ENCODE measurements at places on chromosomes 16 and 17. TPM values are rescaled to one million over a fixed set of nuclear protein-coding genes. Genes with fewer than 3 reads are reported as not detected.

GRCh38 chr16:48907906-48908634 lies 298.1 kb upstream of the N4BP1 start:
- no peak for DNase-seq

DNA sequence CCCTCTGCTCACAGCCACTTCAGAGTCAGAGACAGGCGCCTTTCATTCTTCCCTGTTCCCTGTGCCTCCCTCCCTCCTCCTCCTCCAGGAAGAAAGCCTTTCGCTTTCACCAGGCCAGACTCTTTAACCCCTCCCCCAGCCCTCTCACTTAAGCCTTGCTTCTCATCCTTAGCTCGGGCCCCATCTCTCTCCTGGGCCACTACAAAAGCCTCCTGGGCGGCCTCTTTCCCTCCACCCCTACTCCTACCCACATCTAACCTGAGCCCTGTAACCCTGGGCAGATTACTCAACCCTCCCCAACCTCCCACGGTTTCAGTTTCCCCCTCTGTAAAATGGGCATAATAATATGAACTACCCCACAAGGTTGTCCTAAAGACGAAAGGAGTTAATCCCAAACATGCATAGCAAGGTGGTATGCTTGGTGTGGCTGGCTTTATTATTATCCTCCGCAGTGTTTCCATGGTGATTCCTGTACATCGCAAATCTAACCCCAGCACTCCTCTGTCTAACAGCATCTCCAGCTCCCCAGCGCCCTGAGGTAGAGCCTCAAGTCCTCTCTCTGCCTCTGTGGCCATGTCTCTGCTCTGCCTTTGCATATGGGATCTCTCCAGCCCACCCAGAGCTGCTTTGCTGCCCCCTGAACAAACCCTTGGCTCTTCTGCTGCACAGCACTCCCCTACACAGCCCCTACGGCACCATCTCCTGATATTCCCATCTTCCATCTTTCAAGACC lies 17.7 kb downstream of the PIMREG start:
- DNase-seq = no peak

DNA sequence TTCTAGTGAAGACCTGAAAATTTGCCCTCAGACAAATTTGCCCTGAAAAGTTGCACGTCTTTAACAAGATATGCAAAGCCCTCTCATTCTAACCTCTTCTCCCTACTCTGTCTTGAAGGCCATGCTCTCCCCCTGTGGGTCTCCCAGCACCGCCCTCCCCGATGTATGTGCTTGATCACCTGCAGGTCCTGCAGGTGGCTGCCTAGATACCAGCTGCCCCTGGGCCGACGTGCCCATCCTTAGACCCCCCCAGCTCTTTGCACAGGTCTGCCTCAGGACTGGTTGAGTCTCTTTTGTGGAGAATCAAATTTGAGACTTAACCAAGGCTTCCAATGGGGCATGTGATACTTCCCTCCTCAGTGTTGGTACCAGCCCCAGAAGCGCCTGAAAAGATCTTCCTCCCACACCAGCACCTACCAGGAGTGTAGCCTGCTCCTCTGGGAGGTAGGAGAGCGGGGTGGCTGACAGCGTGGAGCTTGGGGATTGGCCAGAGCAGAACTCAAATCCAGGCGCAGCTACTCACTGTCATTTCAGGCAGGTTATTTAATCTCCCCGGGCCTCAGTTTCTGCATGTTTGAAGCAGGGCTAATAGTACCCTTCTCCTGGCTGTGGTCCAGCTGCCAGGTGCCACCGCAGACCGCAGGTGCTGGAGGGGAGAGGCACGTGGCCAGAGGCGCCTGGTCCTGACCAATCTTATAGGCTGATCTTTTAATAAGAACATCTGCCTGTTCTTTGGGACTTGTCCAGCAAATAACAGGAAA lies 4.5 kb upstream of the MRPL38 start:
- no peak for DNase-seq

- no peak for DNase-seq
These were observed 24.3 kb downstream of the ACSF3 start for GRCh38 chr16:89117975-89118289.

- DNase-seq = peak; percentile 38
These were observed 17.2 kb downstream of the CD300LB start for GRCh38 chr17:74513987-74514631.

NPIPA8 gene
- total RNA-seq = 0.51 TPM

SMTNL2 gene
- total RNA-seq = not detected

DNAI2 gene
- not detected for total RNA-seq

All from activated B cell treated with CpG ODN at 0.5 μM for 24 hours (primary cell).